NCI-H1930 (cell line): ENCODE measurements at places on chromosomes 6 and 20.

GRCh38 chr6:18436341-18436740 lies 49.2 kb downstream of the RNF144B start:
- DNase-seq: no peak

- DNase-seq: no peak
Observed at GRCh38 chr20:8709627-8710026, 359.3 kb upstream of the PLCB4 start.

DNA sequence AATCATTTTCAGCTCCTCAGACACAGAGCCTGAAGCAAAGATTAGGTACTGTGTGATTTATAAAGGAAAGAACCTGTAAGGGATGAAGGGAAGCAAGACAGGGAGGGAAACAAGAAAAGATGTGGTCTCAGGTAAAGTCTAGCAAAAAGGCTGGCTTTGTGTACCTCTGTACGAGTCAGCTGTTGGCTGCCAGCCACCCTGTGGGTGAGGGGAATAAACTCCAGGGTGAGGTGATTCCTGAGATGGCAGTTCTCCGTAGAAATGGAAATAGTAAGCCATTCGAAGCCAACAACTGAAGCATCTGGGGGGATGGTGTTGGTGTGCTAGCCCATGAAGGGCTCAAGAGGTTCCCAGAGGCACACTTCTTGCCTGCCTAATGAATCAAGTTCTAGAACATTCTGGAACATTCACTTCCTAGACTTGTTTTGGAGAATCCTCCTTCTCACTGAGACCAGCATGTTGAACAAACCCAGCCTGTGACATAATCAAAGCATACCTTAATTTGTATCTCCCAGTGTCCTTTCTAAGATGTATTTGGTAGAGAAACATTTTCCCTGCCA lies 10.6 kb upstream of the TTPAL start:
- no peak for DNase-seq

DNA sequence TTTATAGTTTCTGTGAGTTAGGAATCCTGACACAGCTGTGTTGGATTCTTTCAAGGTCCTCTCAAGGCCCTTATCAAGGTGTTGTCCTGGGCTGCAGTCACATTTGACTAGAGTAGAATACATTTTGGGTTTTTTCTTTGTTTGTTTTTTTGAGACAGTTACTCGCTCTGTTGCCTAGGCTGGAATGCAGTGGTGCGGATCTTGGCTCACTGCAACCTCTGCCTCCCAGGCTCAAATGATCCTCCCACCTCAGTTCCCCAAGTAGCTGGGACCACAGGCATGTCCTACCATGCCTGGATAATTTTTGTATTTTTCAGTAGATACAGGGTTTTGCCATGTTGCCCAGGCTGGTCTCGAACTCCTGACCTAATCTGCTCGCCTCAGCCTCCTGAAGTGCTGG lies 15.7 kb downstream of the NFYA start:
- DNase-seq: no peak

DNA sequence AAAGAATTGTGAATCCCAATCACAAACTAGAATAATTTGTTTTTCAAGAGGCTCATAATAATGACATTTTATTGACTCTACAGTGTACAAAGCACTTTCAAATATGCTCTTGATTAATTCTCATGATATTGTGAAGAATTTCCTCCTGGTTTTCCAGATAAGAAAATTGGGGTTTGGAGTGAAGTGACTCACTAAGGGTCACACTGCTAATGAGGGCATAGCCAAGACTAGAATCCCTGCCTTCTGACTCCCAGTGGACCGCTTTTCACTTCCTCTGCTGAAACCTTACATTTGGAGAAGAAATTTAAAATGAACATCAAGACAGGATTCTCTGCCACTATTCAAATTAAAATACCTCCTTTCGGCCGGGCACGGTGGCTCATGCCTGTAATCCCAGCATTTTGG lies 38.3 kb upstream of the LTV1 start:
- DNase-seq: no peak

DNA sequence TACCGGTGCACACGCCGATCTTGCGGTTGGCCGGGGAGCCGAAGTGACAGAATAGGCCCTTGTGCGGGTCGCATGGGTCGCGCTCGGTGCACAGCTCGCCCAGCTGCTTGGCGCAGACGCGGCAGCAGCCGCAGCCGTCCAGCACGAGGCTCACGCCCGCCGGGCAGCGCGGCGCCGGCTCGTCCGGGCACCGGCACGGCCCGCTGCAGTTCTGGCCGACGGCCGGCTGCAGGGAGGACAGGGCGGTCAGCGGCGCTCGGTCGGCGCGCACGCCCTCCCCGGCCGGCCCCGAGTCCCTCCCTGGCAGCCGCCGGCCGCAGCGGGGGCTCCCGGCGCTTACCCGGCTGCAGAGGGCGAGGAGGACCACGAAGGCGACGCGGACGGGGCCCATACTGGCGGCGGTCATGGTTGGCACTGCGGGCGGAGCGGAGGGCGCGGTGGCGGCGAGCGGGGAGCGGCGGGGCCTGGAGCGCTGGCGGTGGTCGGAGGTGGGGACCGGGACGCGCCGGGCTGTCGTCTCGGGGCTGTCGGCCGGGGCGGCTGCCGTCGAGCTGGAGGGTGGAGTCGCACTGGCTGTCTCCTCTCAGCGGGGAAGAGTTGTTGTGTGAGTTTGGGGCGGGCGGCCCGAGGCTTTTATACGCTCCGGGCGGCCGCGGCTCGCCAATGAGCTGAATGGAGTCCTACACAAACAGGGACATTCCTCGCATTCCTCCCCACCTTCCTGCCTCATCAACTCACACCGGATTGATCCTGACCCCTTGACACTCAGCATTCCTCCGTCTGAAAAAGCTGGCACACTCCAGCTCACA lies at the start of gene CCN2:
CCN2 (minus strand) TSS at position 606 of the 809 bp plus-strand sequence; CDS start at position 406, 200 bp downstream.
- DNase-seq: no peak

DNA sequence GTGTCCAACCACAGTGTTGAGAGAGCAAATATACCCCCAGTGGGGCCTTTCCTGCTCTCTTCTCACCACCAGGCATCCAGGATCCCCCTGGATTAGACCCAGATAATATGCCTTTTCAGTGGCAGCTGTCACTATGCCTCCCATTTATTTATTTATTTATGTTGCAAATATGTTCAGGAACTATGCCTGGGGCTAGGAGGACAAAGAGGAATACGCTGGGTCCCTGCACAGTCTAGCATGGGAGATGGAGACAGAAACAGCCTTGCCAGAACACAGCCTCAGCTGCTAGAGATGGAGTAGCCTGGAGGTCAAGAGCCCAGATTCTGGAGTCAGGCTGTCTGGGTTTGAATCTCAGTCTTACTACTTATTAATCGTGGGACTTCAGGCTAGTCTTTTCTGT lies 74.6 kb upstream of the LRFN2 start:
- DNase-seq: no peak

DNA sequence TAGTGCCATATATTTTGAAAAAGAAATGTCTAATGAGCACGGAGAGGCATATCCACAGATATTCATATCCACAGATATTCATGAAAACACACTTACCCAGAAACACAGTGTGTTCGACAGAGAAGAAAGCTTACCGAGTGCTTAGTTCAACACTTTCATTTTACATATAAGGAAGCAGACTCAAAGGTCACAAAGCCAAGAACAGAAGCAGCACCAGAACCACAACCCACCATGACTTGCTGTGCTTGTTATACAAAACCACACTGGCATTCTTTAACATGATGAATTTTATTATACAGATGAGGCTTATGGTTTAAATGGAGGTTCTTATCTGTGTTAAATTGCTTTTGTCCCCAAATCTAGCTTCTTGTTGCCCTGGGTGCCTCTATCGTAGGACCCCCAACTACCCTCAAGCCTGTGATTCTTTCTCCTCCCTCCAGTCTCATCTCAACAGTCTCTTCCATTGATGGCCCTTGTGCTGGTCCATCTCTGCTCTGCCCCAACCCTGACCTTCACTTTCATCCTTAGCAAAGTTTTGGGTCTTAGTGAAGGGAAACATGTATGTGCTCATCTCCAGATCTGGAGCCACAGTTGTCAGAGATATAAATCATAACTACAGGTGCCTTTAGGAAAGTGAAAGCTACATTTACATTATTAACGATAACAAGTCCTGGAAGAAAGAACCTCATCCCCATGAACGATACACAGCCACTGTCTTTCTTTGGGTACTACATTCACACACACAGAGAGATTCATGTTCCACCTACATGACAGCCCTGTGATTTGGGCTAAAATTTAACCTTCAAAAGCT lies 40.0 kb downstream of the SF3B5 start:
- DNase-seq: no peak

DNA sequence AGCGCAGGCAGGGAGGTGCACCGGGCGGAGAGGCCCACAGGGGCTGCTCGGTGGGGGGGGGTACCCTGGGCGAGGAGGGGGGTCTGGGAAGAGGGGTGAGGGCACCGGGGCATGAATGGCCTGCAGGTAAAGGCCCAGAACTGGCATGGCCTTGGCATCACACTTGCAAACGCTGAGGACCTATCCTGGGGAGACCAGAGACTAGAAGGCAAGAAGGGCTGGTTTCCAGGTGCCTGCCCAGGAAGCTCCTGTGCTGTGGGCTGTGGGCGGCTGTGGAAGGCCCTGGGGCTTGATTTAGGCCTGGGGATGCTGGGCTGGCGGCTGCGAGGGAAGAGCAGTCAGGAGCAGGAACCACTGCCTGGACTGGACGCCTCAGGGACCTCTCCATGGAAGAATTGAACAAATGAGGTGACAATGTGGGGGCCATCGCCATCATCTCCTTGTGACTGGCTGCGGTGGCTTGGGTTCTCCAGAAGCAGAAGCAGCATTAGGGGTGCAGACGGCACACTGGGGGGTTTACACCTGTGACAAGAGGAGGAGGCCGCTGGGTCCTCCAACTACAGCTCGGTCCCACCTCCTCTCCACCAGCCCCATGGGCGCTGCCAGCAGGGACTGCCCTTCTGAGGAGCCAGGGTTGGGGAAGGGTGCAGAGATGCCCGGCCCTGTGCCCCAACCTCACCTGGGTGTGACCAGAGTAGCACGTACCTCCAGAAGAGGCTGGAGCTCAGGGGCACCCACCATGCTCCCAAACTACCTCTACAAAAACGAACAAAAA lies 32.1 kb upstream of the IRF4 start:
- DNase-seq: no peak

DNA sequence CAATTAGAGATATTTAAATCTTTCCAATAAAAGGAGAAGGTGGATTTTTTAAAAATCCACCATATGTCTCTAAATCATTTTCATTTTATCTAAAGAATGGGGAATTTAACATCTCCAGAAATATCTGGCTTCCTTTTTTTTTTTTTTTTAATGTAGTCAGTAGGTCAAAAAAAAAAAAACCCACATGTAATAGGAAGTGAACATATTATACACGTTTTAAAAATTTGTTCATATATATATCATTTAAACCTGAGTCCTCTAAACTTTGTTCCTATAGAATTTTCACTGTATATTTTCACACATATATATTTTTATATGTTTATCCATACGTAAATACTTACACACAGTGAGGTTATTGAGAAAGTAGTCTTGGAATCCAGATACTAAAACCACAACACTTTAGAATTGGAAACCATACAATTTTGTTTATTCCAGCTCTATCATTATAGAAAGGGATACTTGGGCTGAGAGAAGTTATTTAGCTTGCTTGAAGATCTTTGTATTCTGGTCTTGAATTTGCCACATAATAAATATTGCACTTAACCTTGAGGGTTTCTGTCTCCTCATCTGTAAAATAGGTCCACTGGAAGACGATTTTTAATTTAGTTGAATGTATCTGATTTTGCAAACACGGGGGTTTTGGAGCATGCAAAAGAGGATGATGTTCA lies 62.1 kb upstream of the ZNF217 start:
- no peak for DNase-seq

DNA sequence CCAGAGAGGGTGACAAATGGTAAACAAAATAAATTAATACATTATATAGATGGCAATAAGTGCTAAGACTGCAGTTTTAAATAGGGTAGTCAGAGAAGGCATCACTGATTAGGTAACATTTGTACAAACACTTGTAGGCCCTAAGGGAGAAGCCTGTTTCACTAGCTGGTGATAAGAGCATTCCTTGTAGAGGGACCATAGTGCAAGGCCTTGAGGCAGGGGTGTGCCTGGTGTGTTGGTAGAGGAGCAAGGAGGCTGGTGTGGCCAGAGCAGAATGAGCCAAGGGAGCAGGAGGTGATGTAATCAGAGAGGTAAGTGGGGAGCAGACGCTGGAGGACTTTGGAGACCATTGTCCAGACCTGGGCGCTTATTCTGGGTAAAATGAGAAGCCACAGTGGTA lies 70.7 kb downstream of the ANKRD6 start:
- DNase-seq: no peak

GRCh38 chr20:40702504-40702903 lies 13.5 kb upstream of the MAFB start:
- no peak for DNase-seq

DNA sequence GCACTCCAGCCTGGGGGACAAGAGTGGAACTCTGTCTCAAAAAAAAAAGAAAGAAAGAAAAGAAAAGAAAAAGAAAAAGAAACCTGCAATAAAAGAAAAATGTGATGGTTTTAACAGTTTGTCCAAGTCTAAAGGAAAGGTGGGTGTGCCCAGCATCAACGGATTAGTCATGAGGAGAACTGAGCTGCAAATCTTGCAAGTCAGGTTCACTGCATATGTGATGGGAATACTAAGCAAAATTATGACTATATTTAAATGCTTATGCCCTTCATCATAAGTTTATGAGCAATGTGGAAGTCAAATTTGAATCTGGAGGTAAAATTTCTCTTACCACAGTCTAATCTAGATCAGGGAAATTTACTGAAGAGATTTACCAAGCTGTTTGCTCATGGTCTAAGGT lies 13.1 kb upstream of the CDK19 start:
- no peak for DNase-seq

GRCh38 chr20:53716395-53716794 lies 122.8 kb upstream of the ZNF217 start:
- no peak for DNase-seq

GRCh38 chr6:86581833-86582232 lies 355.5 kb upstream of the HTR1E start:
- no peak for DNase-seq

- no peak for DNase-seq
Observed at GRCh38 chr20:20317621-20318364, 50.1 kb upstream of the INSM1 start.

DNA sequence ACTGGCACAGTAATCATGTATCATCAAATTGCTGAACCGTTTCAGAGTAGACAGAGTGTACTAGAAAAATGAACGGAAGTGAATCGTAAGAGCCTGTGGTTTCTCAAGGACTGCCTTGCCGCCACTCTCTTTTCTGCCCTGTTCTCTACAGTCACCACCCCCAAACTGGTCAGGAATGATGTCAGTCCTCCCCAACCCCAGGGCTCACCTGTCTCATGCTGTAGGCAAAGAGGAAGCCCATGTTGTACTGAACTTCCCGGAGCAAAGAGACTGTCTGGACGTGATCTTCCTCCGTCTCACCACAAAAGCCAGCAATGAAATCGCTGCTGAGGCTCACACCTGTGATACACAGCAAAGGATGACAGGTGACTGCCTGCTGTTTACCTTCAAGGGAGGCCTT lies 31.0 kb downstream of the CDK5RAP1 start:
- DNase-seq: no peak
